NB4 (cell line): ENCODE measurements at places on chromosomes 1 and 21.

DNA sequence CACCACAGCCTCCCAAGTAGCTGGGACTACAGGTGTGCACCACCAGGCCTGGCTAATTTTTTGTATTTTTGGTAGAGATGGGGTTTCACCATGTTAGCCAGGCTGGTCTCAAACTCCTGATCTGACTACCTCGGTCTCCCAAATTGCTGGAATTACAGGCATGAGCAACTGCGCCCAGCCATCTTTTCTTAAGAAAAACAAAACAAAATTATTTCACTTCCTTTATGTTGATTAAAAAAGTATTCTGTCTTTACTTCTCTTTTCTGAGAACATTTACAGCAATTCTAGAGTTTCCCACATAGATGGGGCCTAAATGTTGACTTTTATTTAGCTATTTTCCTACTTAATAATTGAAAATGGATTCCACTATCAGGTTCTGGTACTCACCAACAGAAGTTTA is 17.3 kb upstream of the TMEM183A start:
- DNase-seq, result no peak

DNA sequence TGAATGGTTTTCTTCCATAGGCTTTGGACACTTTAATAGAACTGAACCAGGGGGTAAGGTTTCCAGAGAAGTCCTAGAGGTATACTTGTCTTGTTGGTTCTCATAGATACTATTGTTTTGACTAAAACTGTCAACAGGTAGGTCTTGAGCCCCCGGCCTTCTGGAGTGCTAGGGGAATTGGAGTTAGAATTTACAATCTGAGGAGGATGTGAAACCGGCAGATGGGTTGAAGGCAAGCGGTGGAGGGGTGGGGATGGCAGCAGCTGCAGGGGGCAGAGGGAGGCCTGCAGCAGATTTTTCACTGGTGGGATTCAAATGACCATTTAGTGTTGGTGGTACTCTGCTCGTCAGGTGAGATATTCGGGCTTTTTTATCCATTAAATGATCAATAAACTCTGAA is 4.3 kb upstream of the CD1D start:
- DNase-seq, result no peak

DNA sequence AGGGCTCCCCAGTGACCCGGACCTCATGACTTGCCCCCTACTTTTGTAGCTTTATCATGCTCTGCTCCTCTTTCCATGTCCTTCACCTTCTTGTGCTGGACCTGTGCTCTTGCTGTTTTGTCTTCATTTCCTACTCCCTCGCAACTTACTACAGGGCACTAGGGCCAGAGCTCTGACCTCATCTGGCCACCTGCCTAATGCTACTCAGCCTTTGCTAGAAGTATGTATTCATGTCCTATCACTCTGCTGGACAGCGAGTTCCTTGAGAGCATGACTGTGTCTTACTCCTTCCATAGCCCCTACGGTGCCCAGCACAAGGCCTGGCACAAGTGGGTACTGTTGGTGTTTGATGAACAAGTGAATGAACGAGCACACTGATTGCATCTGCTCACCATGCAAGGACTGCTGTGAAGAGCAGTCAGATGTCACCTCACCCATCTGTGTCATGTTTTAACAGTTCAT is 1.9 kb downstream of the MTFR1L start:
- DNase-seq, result no peak

DNA sequence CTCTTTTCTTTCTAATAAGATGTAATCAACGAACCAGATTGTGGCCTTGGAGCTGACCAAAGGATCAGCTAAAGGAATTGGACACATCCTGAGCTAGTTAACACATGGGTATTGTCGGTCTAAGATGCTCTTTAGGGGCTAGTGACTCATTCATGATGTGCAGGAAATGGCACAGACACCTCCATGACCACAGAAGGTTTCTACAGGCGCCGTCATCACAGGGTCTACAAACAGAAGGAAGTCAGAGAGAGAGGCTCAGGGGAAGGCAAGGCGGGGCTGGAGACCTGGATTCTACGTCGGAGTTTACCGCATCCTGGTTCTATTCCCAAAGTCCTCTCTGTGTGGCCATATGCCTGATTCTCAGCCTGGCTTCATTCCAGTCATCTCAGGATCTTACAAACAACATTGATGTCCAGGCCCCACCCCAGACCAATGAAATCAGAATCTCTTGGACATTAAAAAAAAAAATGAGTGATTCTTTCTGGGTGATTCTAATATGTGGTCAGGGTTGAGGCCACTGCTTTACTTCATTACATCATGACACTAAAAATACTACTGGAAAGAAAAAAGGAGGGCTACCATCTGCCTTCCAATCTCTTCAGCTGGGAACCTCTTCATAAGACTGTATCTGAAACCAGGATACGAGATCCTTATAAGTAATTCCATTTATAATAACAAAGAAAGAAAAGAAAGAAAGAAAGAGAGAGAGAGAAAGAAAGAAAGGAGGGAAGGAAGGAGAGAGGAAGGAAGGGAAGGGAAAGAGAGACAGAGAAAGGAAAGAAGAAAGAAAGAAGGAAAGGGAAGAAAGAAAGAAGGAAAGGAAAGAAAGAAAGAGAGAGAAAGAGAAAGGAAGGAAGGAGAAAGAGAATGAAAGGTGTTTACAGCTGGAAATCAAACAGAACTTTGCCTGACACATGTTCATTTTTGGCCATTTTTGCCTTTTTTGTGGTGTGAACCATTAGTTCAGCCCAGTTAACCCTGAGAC is 11.6 kb upstream of the KCNJ15 start:
- peak; percentile 61 for DNase-seq

GRCh38 chr1:189434461-189434860 is 1043.2 kb downstream of the BRINP3 start:
- no peak for DNase-seq

DNA sequence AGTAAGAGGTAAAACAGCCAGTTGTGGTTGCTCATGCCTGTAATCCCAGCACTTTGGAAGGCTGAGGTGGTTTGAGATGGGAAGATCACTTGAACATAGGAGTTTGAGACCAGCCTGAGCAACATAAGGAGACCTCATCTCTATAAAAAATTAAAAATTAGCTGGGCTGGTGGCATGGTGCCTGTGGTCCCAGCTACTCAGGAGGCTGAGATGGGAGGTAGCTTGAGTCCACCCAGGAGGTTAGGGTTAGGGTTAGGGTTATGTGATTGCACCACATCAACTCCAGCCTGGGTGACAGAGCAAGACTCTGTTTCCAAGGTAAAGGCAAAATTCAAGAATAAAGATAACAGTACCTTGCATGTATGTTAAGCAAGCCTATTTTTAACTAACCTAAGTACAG is 3.5 kb downstream of the SAMSN1 start:
- peak; percentile 56 for DNase-seq

GRCh38 chr1:5161372-5161771 is 507.0 kb downstream of the AJAP1 start:
- DNase-seq, result no peak

DNA sequence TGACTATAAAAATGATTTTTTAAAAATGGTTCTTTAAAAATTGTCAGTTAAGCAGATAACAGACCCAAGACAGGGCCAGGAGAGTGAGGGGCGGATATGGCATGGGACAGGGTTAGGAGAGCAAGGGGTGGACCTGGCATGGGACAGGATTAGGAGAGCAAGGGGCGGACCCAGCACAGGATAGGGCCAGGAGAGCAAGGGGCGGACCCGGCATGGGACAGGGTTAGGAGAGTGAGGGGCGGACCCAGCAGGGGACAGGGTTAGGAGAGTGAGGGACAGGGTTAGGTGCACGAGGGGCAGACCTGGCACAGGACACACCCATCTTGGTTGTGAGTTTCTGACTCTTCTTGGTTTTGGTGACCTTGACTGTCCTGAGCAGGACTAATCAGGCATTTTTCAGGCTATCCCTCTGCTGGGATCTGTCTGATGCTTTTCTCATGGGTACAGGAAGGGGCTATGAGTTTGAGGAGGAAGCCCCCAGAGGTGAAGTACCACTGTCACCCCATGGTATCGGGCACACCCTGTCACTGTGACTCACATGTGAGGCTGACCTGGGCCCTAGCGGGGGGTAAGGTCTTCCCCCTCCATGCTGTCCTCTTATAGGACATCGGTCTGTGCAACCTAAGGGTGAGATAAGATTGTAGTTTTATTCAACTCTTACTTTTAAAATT is 159.0 kb upstream of the COL6A1 start:
- no peak for DNase-seq

- DNase-seq, result no peak
These were observed 34.1 kb downstream of the KRTAP20-3 start for GRCh38 chr21:30676737-30677136.

GRCh38 chr1:179818260-179818659 is 59.3 kb downstream of the TOR1AIP2 start:
- no peak for DNase-seq

DNA sequence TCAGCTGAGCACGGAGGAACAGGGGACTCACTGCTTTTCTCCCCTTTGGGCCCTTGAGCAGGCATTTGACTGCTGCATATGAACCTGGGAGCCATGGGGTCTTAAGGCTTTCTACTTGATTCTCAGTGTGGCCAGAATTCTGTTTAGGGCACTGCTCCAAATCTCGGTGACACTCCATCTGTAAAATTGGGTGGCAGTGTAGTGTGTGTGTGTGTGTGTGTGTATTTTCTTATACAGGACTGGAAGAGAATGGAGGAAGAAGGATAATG is 162.2 kb downstream of the PBX1 start:
- no peak for DNase-seq

DNA sequence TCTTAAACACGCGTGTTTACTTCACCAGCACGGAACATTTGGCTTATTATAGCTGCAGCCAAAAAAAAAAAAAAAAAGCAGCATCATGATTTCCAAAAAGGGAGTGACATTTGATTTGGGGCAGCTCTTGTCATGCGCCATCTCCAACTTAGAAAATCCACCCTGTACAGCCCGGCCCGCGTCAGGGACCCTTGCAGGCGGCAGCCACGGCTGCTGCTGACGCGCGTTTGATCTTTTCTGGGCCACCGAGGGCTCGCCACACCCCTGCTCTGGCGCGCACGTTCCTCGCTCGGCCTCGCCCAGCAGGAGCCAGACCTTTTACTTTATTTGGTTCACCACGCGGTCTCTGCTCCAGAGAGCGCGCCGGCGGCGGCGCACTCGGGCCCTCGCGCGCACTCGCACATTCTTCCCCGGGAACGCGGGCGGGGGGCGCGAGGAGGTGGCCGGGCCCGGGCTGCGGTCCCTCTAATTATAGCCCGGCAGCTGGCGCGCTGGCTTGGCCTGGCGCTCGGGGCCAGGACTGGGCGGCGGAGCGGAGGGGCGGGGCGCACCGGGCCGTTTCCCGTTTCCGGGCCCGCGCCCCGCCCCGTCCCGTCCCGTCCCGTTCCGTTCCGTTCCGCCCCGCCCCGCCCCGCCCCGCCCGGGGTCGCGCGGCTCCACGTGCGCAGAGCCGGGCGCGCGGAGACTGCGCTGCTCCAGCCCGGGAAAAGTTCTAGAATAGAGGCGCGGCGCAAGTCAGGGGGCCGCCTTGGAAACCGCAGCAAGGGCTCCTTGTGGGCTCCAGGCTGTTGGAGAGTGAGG is 10.2 kb downstream of the IRF2BP2 start:
- peak; percentile 95 for DNase-seq

- DNase-seq, result no peak
These were observed 153.6 kb downstream of the PGBD5 start for GRCh38 chr1:230272557-230272956.

GRCh38 chr1:226061068-226061840 is 1.3 kb upstream of the H3-3A start:
- no peak for DNase-seq

- no peak for DNase-seq
These were observed 20.1 kb downstream of the MEGF6 start for GRCh38 chr1:3590951-3591865.

GRCh38 chr1:206684003-206684402 is 702 bp upstream of the MAPKAPK2 start:
- no peak for DNase-seq

DNA sequence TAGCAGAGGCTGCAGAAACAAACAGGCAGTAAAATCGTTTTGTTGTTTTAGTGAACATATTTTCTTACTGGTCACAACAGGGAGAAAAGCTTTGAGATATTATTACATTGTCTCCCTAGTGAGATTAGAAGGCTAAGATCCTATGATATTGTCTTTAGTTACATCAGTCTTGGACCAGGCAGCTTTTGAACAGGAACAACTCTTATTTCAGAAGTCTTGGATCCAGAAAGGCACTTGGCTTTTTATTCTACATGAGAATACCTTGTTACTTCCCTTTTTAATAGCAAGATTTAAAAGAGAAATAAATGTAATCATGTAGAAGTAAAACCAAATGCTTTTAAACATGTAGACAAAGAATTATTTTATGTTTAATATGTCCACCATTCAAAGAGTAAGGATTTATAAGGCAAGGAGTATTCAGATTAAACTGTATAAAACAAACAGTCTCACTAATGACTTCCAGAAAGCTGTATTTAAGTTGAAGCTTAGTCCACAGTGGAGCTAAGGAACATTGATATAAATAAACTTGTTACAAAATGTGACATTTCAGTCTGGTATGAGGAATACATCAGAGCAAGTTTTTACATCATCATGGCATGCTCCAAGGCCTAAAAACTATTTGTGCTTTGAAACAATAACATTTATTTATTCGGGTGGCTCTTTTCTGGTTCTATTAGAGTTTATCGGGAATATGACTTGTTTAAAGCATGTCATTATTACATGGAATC is 72.2 kb downstream of the PHTF1 start:
- no peak for DNase-seq

GRCh38 chr21:44414291-44415072 is 40.8 kb upstream of the LRRC3 start:
- DNase-seq, result no peak

- no peak for DNase-seq
These were observed 175.6 kb upstream of the RAB4A start for GRCh38 chr1:229095325-229095724.

GRCh38 chr1:23013657-23014056 is 2.0 kb downstream of the TEX46 start:
- peak; percentile 52 for DNase-seq

- no peak for DNase-seq
These were observed 59.5 kb upstream of the CD55 start for GRCh38 chr1:207261971-207262370.

- no peak for DNase-seq
These were observed 54.5 kb upstream of the MRPS6 start for GRCh38 chr21:34018910-34019309.

GRCh38 chr21:46092026-46092764 is 5.7 kb upstream of the COL6A2 start:
- DNase-seq, result no peak

DNA sequence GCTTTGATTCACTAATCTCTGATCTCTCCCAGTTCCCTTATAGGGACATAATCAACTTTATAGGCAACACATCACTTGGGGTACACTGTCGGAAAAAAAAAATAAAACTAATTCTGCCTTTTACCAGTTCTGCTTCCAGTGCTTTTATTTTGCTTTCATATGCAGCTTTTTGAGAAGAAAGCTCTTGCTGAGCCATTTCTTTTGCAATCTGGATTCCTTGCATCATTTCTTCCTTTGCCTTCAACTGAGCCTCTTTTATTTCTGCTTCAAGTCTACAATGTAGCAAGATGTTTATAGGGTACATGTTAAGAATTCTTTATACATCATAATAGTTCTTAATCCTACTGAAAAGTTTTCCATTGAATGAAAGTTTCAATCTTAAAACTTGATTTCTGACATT is 30.6 kb downstream of the KIF14 start:
- DNase-seq, result no peak
